ENCODE measurements at places on chromosomes 5 and 9.

- DNase-seq = no peak
Measured at GRCh38 chr5:150670948-150671310, 9.9 kb downstream of the MYOZ3 start.

DNA sequence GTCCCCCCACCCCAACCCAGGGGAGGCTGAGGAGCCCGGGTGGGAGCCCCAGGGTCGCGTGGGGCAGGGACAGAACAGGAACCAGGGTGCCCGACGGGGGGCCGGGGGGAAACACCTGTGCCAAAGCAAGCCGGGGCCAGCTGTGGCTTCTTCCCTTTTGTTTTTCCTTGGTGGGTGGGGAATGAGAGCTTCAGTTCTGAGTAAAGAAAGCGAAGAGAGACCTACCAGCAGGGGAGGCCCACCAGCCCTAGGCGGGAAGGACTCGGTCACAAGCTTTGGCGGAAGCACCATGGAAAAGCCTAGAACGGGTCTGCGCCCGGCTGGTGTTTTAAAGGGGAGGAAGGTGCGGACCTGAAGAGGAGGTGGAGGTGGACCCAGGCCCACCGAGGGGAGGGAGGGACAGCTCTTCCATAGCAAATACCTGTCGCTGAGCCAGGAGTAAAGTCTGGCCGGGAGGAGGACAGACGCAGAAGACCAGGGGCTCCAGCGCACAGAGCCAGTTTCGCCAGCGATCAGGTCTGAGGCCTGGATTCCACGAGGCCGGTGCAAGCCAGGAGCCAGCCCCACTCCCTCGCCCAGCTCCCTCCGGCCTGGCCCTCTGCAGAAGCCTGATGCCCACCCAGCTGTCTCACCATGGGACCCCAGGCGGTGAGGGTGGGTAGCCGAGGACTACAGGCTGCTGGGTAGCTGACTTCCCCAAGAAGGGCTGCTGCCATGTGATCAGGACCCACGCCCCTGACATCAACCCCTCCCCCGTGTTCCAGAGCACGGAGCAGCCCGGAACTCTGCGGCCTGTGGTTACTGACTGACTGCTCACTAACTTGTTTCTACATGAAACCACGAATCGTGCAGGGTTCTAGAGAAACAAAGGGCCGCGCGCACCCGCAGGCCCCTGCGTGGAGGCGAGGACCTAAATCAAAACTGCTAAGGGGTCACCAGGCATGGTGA is 849 bp upstream of the MGAT1 start:
- DNase-seq = no peak

- DNase-seq = no peak
Measured at GRCh38 chr9:133421615-133422542, at the start of gene ADAMTS13. TSS of gene ADAMTS13 (plus strand) at chr9:133422367. CDS start at chr9:133422444, 77 bp downstream.

GRCh38 chr5:137407090-137407489 is 92.0 kb downstream of the SPOCK1 start:
- no peak for DNase-seq

GRCh38 chr9:124394167-124394566 is 21.1 kb downstream of the PSMB7 start:
- DNase-seq = no peak

- DNase-seq = no peak
Measured at GRCh38 chr9:110081395-110081794, 126.6 kb downstream of the C9orf152 start.

DNA sequence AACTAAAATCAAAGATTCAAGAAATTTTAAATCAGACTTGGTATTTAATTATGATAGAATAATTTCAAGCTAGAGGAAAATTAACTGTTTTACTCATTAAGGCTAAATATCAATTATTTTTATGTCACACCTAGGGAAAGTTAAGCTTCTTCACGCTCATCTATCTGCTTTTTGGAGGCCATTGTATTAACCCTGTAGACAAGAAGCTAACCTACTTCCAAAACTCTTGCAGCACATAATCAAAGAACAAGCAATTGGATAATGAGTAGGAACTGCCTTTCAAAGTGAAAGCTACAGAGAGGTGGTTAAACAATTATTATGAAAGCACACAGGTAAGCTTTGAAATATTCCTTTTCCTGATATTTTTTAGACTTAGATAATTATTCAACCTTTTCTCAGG is 6.7 kb downstream of the EBF1 start:
- no peak for DNase-seq

GRCh38 chr9:135229701-135230385 is 142.4 kb downstream of the OLFM1 start:
- no peak for DNase-seq

GRCh38 chr5:162487528-162488525 is 420.3 kb downstream of the GABRG2 start:
- no peak for DNase-seq

DNA sequence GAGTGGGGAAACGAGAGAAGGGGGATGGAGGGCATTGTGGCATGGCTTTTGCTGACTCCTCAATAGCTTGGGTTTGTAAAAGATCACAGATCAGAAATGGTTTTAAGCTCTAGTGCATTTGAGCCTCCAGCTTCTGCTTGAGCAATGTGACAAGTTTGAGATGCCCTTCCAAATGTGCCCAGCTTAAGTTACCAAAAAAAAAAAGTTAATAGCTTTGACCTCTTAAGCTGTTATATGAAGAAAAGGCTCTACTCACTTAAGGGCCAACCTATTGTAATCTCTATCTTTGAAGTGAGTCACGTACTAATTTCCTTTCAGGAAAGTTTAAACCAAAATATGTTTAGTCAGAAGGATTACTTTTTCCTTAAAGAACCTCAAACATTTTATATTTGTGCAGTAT is 428.8 kb upstream of the ACTBL2 start:
- DNase-seq = no peak

DNA sequence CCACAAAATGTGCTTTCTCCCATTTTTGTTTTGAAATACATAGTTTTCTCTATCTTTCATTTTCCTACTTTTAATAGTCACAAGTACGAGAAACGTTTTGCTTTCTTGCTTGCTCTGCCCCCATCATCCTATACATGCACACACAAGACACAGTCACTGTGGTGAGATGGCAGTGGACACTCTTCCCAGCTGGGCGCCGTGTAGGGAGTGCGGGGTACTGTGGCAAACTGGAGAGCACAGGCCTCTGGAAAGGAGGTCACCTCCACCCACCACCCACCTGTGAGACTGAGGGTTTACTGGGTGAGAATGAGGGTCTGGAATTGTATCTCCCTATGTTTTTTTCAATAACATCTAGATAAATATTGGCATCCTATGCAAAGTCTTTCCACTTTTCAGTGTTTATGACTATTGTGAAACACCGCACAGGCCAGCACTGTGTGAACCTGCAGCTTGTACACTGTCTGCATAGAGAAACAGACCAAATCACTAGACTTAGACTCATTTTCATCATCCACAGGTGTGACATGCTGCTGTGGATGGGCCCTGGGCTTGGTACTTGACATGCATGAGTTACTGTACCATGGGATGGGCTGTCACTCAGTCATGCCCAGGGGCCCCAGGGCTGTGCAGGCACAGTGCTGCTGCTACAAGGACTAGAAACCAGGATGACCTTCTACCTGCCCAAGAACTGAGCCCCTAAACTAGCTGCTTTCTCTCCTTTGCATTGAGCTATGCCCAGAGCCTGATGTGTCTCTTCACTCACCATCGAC is 118.1 kb upstream of the LMX1B start:
- no peak for DNase-seq

DNA sequence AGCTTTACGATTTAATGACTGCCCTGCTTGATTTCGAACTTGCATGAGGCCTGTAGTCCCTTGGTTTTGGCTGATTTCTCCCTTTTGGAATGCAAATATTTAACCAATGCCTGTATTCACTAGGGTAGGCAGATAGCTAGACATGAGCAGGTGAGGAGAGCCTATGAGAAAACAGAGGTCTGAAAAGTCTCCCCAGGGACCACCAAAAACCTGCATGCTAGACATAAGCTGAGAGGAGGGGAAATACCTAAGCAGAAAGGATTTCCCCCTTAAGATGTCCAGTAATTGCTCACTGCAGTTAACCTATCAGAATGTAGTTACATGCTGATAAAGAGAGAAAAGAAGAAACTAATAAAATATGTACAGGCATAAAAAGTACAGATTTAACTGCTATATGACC is 667.4 kb upstream of the SEMA6A start:
- no peak for DNase-seq

- DNase-seq = no peak
Measured at GRCh38 chr5:113024076-113024697, 47.6 kb downstream of the DCP2 start.

DNA sequence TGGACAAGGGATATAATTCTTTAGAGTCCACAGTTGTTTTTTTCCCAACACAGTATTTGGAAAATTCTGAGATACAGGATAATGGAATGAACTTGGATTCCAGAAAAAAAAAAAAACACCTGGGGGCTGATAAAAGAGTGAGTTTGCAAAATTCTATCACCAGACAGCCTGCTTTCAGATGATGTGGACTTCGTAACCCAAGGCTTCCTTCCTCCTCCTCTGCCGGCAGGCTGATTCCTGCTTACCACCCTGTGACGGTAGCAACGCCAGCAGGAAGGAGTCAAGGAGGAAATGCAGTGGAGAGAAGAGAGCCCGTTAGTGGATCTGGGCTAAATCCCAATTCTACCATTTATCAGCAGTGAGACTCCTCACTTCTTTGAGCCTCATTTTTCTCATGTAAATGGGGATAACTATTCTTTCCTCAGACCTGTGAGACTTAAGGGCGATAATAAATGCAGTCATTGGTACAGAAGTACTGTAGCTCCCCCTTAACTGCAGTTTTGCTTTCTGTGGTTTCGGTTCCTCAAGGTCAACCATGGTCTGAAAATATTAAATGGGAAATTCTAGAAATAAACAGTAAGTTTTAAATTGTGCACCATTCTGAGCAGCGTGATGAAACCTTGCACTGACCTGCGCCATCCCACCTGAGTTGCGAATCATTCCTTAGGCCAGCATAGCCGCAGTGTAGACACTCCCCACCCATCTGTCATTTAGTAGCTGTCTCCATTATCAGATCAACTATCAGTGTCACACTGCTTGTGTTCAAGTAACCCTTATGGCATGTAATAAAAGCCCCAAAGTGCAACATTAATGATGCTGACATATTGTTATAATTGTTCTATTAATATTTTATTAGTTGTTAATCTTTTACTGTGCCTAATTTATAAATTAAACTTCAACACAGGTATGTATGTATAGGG is 71.4 kb downstream of the DCP2 start:
- DNase-seq = no peak

- no peak for DNase-seq
Measured at GRCh38 chr9:69997524-69997923, 46.1 kb upstream of the MAMDC2 start.

GRCh38 chr5:1793966-1794900 is 5.4 kb downstream of the MRPL36 start:
- no peak for DNase-seq

GRCh38 chr9:35481347-35481975 is 8.4 kb upstream of the RUSC2 start:
- no peak for DNase-seq

DNA sequence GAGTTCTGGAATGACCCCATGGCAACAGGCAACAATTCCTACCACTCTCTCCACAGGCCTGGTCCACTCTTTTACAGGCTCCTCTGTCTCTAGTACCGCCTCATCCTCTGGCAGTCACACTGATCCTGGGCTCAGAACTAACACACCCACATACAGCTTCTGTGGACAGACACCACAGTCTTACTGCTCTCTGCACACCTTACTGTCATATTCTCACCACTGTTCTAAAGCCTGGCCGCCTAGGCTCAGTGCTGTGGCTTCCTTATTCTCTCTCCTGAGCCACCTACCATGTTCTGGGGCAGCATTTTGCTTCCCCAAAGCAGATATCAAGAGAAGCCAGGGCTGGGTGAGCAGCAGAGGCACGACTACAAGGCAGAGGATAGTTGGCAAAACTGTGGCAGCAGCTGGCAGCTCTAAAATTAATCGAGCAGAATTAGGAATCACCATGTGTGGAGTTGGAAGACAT is 14.8 kb downstream of the REEP5 start:
- no peak for DNase-seq

GRCh38 chr9:133251773-133252172 is 23.2 kb downstream of the ABO start:
- DNase-seq = no peak

DNA sequence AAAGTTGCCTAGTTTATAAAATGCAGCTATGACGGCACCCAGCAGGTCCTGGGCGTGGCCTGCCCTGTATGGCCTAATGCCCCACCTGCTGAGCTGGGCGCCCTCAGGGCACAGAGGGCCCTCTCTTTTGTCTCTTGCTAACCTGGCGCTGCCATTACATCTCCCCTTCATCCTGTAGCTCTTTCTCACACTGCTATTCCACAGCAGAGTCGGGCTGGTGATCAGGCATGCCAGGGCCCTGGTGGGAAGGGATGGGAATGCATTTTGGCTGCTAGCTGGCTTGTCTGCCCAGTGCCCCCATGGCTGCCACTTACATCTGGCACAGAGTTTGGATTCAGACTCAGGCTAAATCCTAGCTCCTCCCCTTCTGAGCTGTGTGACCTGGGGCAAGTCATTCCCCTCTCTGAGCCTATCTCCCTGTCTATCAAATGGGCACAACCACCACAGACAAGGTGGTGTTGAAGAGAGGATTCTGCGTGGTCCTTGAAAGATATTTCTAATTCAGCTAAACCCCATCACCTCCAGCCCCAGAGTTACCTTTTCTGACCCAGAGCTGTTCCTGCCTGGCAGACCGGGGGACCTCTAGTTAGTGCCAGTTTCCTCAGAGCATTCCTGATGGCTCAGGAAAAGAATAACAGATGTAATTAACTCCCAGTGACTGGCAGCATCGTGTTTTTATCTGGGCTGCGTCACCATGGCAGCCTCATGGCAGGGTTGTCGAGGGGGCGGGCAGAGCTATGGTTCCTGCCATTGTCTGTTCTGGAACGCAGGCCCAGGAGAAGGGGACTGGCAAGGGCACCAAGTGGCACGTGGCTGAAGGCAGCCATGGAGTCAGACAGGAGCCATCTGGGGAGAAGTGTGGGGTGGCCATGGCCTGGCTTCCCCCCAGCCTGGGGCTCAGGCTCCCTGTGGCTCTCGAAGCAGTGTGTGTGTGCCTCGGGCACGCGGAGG is 6.3 kb downstream of the PRR7 start:
- peak; percentile 34 for DNase-seq

DNA sequence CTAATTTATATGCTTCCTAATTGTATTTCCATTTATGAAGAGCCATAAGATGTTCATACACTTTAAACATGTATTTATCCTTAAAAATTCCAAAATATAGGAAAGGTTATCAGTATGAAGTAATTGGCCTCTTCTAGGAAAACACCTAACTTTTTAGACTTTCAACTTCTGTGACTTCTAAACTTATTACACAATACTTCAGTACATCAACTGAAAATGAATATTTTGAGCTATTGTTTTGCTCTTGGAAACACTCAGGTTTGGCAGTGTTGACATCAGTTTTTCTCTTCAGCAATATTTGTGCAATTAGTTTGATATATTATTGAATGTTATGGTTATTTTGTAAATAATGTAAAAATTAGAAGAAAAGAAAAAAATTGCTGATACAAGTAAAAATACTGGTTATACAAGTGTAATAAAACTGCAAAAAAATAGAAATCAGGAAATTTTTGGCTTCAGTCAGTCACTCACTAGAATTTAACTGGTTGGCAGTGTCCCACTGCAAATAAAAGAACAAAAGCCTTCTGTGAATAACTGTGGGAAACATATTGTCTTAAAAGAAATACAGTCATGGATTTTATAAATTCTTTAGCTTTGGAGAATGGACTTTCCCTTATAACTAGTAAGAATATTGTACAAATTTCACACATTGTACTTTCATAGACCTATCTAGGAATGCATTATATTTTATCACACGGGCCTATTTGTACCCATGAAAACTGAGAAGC is 635.9 kb downstream of the TLE1 start:
- no peak for DNase-seq
